Endodermal cell (in vitro differentiated cells): ENCODE measurements at places on chromosomes 13 and 19. TPM values are rescaled to one million over a fixed set of nuclear protein-coding genes. Genes with fewer than 3 reads are reported as not detected.

DNA sequence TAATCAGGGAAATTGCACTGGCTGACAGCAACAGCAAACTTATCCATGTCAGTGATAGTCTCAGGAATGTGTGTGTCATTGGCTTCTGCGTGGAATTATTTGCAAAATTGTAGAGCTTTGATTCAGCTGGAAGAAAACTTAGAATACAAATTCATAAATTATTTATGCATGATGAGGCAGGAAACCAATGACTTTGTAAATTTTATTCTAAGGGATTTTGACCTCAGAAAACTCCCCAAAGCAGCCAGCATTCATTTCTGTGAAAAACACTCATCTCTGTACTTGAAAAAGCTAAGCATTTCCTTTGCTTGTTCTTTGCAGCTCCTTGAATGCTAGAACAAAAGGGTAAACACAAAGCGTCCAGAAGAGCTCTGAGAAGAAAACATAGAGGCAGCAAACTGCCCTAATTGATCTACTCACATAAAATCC lies 162.4 kb downstream of the DCT start:
- DNase-seq = no peak

DNA sequence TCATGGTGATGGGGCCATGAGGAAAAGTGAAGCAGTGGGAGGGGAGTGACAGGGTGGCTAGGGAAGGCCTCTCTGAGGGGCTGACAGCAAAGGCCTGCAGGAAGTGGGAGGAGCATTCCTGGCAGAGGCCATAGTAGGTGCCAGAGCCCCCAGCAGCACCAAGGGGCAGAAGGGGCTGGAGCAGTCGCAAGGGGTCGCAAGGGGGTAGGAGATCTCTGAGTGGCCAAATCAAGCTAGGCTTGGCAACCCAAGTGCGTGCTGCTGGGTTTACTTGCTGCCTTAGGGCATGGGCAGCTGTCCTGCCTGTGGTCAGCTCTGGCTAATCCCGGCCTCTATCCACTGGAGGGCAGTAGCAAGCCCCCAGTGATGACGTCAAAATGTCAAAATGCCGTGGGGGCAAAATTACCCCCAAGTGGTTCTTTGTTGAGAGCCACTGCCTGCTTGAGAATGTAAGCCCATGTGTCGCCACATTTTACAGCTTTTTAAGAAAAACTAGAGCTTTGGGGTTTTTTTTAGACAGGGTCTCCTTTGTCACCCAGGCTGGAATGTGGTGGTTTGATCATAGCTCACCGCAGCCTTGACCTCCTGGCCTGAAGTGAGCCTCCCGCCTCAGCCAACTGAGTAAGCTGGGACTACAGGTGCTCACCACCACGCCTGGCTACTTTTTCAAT lies 11.8 kb downstream of the CCDC97 start:
- DNase-seq = peak; percentile 91

The MAB21L1 gene
- 0.09 and 0.11 TPM in 2 replicates for total RNA-seq

The ALKBH6 gene
- 31.1 to 38.7 TPM (median 37.8 TPM) in 3 replicates for total RNA-seq

The PHLDB3 gene
- total RNA-seq = 7.7 and 8.3 TPM in 2 replicates

The AP1M2 gene
- total RNA-seq = 145 to 152 TPM (median 146 TPM) in 3 replicates
